ENCODE measurements at places on chromosomes 1 and 21.

DNA sequence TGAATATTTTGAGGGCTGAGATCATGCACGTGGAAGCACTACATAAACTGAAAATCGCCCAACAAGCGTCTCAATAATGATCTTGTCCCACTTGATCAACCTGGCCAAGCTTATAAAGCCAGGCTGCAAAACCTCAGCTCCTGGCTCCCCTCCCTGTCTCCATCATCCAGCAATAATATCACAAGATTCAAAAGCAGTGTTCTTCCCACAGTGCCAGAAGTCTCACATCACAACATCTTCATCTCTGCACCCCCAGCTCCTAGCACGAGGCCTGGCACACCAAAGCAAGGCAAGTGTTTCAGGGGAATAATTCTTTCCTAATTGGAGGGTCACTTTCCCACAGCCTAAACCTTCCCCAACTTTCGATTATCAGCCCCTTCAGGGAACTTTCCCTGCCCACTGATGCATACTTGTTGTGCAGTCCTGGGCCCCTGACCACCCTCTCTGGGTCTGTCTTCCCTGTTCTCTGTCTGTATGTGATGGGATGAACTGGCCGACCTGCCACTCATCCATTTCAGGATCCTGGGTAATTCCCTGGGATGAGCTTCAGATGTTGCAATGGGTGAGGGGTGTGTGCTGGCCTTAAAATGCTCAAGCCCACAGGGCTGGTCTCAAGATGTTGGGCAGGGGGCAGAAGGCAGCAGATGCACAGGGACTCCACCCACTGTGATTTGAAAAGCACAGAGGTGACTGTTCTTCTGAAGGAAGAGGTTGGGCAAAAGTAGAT, 129.0 kb downstream of the DMRTB1 start:
- no peak for DNase-seq

DNA sequence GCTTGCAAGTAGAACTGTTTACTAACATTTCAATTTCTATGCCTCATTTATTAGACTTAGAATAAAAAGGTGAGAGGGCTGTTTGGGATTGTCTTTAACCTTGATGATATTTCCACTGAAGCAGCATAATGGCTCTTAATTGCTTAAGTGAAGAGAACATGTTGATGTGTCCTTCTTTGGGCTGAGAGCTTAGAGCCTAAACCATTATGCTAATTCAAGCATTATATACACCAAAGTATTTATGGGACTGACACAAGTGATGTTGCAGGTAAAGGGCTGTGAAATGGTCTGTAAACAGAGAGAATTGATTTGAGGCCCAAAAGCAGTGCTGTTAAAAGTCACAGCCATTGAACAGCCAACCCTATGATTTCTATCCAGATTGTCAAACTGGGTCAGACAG, 113.9 kb downstream of the ATG4C start:
- no peak for DNase-seq

DNA sequence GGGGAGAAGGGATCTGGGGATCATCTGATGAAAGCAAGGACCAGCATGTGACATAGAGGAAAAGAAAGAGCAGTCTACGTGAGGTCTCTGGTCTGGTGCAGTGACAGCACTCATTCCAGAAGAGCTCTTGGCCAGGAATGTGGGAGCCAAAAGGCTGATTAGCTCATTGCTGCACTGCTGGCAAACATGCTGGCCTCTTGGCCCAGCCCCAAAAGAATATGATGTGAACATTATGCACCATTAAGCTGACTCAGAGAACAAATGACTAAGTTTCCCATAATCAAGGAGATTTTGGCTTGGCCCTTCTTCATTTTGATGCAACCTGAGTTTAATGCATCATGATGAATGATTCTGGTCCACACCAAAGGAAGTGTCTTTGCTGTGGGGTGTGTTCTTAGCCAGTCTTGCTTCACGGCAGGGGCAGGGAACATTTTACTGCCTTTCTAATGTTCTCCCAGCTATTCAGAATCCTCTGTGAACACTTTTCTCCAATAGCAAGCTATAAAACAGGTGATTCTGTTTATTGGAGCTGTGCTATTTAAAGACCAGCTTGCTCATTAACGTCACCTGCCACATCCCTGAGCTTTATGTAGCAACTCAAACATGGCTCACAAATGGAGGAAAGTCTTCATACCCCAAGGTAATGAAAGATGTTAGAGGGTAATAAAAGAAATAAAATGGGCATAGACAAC, 55.1 kb downstream of the PCBP3 start:
- no peak for DNase-seq

DNA sequence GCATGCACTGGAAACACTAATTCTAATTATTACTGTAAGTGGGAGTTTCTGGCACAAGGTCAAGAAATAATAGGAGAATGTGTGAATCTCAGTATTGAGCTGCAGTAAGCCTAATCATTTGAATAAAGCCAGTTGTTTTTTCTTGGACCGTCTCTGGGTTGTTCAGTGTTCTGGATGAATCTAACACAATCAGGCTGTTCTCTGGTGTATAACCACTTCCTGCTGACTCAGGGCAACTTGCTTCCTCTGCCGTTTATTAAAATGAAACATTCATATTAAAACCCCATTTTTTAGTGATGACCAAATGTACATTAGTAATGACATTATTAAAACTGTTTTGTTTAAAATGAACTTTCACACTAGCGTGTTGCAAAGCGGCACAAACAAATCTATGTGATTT, 273.1 kb upstream of the SNX7 start:
- peak; percentile 21 for DNase-seq

- DNase-seq, result no peak
These were observed 161.1 kb upstream of the RRP15 start for GRCh38 chr1:218123968-218124367.

GRCh38 chr1:27600498-27601175, 3.3 kb downstream of the AHDC1 start:
- no peak for DNase-seq

GRCh38 chr21:45284456-45284741, 3.3 kb downstream of the POFUT2 start:
- DNase-seq, result no peak

- DNase-seq, result no peak
These were observed 119.0 kb downstream of the COQ8A start for GRCh38 chr1:227059076-227059475.

DNA sequence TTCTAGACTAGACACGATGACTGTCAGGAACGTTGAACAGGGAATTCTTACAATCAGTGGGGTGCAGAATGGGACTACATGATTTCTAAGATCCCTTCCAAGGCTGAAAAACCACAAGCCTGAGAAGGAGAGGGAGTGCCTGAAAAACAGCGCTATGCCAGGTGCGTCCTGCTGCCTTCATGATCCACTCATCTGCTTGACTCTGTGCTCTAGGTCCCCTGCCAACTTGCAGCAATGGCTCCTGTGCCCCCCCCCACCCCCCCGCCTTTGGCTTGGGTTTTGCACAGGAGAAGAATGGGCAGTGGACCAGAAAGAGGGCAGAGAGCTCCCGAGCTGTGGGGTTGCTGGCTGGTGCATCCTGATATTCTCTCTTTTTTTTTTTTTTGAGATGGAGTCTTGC, 5.9 kb downstream of the SLC2A7 start:
- no peak for DNase-seq

DNA sequence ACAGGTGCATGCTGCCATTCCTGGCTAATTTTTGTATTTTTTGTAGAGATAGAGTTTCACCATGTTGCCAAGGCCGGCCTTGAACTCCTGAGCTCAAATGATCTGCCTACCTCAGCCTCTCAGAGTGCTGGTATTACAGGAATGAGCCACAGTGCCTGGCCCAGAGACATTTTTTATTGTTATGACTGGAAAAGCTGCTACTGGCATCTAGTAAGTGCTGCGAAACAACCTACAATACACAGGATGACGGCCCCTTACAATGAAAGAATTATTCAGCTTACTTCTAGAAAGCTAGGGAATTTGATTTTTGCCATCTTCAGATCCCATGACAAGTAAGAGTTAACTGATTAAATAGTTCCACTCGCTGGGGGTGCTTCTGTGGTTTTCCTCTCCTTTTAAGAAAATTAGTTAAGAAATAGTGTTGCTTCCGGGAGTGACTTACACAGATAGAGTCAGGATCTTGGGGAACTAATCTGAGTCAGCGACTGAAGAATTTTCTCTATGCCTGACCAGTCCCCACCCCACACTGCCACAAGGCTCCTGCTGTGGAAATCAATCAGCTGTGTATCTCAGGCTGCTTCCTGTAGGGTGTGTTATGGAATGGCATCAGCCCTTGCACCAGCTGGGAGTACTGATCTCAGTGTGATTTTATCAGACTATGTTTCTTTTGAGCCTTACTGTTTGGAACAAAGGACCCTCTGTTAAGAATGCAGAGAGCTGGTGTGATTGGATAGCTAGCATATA, 93.0 kb upstream of the BMP8A start:
- DNase-seq, result peak; percentile 72

- no peak for DNase-seq
These were observed 18.6 kb downstream of the NAV1 start for GRCh38 chr1:201557572-201557958.

GRCh38 chr1:171943973-171944561, 102.8 kb downstream of the DNM3 start:
- no peak for DNase-seq

GRCh38 chr1:210262167-210262896, 29.7 kb downstream of the SERTAD4 start:
- no peak for DNase-seq

GRCh38 chr1:11273595-11274234, 717 bp downstream of the UBIAD1 start:
- no peak for DNase-seq

- no peak for DNase-seq
These were observed 117.8 kb downstream of the SETD4 start for GRCh38 chr21:35942211-35943144.

DNA sequence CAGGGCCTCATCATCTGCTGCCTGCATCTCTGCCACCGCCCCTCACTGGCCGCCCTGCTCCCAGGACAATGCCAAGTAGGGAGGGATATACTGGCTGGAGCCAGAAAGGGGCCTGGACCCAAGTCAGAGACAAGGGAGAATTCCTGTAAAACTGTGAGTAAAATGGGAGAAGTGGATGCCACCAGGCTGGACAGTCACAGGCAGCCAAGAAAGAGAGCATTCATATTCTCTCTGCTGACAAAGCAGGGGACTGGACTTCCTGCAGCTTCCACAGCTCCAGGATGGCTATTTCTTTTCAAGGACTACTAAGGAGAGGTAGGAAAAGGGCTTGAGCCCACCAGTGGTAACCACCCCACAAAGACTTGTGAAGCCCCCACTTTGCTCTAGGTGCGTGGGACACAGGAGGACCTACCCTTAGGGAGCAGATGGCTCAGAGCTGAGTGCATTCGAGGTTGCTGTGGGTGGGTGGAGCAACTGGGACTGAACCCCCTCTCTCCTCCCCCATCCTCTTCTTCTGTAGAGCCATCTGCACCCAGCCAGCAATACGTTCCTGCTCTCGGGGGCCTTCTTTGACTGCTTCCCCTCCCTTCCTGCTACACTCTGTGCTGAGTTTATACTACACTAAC, 57.5 kb downstream of the GLIS1 start:
- no peak for DNase-seq

DNA sequence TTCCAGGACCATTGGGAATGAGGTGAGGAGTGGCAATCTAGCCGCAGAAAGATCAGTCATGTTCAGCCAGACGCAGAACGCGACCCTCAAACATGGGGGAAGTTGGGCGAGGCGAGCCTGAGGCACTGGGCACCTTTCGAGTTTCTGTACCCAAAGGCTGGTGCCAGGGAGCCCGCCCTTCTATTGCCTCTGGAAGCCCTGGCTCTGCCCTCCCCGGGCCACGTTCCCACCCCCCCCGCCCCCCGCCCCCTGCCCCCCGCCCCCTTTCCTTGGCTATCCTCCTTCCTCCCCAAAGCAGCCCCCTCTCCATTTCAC, 2.2 kb upstream of the ZBTB7B start:
- DNase-seq, result no peak

DNA sequence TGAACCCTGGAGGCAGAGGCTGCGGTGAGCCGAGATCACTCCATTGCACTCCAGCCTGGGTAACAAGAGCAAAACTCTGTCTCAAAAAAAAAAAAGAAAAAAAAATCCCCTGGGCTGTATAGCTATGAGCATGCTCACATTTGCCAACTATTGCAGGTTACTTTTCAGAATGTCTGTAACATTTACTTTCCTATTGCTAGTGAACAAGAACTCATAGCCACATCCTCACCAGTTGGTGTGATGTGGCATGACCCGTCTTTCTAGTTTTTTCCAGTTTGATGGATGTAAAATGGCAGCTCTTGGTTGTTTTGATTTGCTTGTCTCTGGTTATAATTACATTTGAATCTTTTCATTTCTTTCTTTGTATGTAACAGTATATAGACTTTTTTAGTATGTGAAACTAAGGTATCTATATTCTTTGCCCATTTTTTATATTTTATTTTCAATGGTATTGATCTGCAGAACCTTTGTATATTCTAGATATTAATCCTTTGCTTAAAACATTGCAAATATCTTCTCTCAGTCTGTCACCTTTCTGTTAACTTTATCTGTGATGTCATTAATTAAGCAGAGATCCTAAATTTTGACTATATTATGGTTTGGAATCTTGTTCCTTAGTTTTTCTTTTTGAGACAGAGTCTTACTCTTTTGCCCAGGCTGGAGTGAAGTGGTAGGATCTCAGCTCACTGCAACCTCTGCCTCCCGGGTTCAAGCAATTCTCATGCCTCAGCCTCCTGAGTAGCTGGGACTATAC, 11.6 kb downstream of the MED18 start:
- no peak for DNase-seq

DNA sequence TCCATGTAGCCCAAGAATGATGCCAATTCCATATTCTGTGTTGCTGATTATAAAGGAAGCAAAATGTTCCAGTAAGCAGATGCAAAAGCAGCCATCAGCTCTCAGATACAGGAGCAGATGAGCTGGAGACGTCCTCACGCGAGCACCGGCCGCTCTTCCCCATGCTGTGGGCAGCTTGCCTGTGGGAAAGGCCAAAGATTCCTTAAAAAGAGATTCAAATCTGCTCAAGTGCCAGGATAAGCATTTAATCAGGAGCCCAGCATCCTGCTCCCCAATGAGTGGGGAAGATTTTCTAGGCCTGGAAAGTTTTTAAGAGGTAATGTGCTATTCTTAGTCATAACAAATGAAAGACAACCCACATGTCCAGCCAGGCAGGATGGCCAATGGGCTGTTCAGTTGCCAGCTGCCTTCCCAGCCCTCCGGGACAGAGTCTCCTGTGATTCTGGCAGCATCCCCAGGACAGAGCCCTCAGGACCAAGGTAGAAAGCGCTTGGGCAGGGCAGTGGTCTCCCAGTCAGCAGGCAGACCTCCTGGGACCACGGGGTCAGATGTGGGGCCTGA, 108.2 kb upstream of the TMPRSS2 start:
- DNase-seq, result no peak

- no peak for DNase-seq
These were observed 318.6 kb upstream of the NFIA start for GRCh38 chr1:60763741-60764140.

GRCh38 chr1:244552336-244552735, 91.3 kb downstream of the CATSPERE start:
- no peak for DNase-seq

DNA sequence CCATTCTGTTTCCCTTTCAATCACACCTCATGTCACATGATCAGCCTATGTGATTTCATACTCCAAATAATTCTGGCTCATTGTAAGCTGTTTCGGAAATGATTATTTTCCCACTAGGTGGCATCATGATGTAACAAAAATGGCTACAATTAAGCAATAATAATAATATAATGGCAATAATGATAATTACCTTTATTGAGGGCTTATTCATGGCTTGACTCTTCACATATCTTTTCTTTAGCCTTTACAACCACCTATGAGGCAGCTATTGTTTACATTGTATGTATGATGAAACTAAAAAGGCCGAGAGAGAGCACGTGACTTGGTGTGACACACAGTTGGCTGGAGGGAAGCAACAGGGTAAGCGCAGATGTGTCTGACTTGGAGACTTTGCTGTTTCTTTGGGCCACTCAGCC, 12.5 kb upstream of the KPRP start:
- DNase-seq, result no peak

- no peak for DNase-seq
These were observed 26.8 kb downstream of the SESN2 start for GRCh38 chr1:28286111-28286510.

Data from CMK (cell line).